Transverse colon (tissue), 4 donors: ENCODE measurements at places on chromosomes 6 and 20.

DNA sequence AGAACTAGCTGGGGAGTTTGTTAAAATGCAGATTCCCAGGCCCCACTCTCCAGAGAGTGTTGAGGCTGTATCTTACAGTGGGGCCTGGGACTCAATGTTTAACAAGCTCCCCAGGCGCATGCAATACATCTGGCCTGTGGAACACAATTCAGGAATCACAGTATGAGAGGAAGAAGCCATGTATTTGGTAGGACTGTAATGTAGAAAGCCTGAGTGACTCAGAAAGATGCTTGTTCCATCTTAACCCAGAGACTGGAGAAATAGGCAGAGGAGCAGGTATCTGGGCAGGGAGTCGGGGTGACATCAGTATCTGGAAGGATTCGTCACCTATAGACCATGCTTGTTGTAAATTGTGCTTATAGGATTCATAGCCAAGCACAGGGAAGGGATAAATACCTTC, 90.5 kb downstream of the UNC5CL start:
- no peaks in the 10 kb centered on the region for H3K4me1 ChIP-seq
- no peaks in the 10 kb centered on the region for H3K27me3 ChIP-seq
- H3K4me3 ChIP-seq: no peak overlapping the region
- H3K27ac ChIP-seq: no peak overlapping the region
- no peaks in the 10 kb centered on the region for H3K36me3 ChIP-seq
- no peak for DNase-seq

- peaks cover 17% of the 10 kb centered on the region for H3K4me1 ChIP-seq
- no peak overlapping the region for H3K27ac ChIP-seq
- H3K36me3 ChIP-seq: no peaks in the 10 kb centered on the region
- DNase-seq: no peak
Measured at GRCh38 chr6:37867756-37868446, 48.4 kb downstream of the ZFAND3 start.

DNA sequence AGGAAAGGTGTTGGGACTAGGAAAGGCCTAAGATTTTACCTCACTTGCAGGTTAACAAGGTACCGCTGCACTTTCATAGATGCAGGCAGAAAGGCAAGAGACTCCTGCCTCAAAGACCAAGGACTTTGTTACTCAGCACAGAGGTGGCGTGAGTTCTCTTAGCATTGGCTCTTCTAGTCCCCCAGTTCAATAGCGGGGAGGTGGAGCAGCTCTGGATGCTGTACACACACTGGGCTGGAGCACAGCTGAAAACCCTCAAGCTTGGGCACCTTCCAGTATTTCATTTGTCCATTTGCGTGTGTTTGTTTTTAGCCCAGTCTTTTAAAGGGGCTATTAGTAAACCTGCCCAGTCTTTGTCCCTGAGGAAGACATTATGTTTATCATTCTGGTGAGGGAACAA, 345.2 kb downstream of the FARS2 start:
- H3K27ac ChIP-seq: no peak overlapping the region
- no peaks in the 10 kb centered on the region for H3K4me1 ChIP-seq
- no peak for DNase-seq

GRCh38 chr6:3825851-3826581, 23.2 kb upstream of the FAM50B start:
- H3K4me3 ChIP-seq: peak overlapping the region; percentile 2
- no peaks in the 10 kb centered on the region for H3K36me3 ChIP-seq
- H3K27me3 ChIP-seq: no peaks in the 10 kb centered on the region
- DNase-seq: peak; percentile 78
- peaks cover 20% of the 10 kb centered on the region for H3K4me1 ChIP-seq
- peak overlapping the region; percentile 85 for H3K27ac ChIP-seq

GRCh38 chr6:44642349-44642748, 254.8 kb downstream of the CDC5L start:
- no peak overlapping the region for H3K4me3 ChIP-seq
- no peaks in the 10 kb centered on the region for H3K4me1 ChIP-seq
- no peak overlapping the region for H3K27ac ChIP-seq
- H3K36me3 ChIP-seq: no peaks in the 10 kb centered on the region

GRCh38 chr6:135877666-135878065, 26.2 kb downstream of the PDE7B start:
- no peak overlapping the region for H3K27ac ChIP-seq
- no peaks in the 10 kb centered on the region for H3K27me3 ChIP-seq
- no peak for DNase-seq
- no peak overlapping the region for H3K4me3 ChIP-seq

DNA sequence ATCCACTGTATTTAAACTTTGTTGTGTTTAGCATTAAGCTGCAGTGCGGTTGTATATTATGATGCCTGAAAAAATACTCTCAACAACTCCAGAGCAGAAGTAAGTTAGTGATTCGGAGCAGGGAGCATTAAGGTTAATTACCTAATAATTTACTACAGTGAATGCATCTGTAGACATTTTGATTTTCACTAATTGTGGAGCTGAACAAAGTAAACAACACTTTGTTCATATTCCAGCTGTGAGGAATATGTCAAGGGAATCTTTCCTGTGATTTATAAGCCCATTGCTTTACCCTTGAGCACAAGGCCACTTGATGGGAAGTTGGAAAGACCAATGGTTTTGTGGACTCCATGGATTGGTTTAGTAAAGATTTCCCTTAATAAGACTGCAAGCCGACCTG, 77.1 kb downstream of the CBLN4 start:
- H3K27me3 ChIP-seq: no peaks in the 10 kb centered on the region
- H3K27ac ChIP-seq: no peak overlapping the region
- DNase-seq: no peak
- no peaks in the 10 kb centered on the region for H3K36me3 ChIP-seq
- no peak overlapping the region for H3K4me3 ChIP-seq

- H3K4me1 ChIP-seq: no peaks in the 10 kb centered on the region
- H3K4me3 ChIP-seq: no peak overlapping the region
- no peak for DNase-seq
- no peak overlapping the region for H3K27ac ChIP-seq
Measured at GRCh38 chr6:27766405-27766804, 145.8 kb downstream of the OR2B2 start.

DNA sequence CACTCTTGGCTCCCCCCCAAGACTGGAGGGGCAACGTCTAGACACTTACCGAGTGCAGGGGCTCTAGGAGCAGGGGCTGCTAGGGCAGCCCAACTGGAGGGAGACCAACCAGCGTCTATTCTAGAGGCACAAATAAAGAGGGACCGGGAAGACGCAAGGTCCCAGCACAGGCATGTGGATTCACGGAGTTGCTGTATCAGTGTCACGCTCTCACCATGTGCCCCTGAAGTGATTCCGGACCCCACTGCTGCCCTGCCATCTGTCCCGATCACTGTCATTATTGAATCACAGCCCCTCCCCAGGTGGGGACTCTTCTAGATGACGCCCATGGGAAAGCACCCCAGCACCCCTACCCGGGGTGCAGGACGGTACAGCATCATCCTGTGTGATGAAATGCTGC, 54.2 kb downstream of the RAMACL start:
- H3K4me1 ChIP-seq: no peaks in the 10 kb centered on the region
- no peak for DNase-seq
- no peaks in the 10 kb centered on the region for H3K27me3 ChIP-seq
- H3K36me3 ChIP-seq: no peaks in the 10 kb centered on the region
- no peak overlapping the region for H3K4me3 ChIP-seq

DNA sequence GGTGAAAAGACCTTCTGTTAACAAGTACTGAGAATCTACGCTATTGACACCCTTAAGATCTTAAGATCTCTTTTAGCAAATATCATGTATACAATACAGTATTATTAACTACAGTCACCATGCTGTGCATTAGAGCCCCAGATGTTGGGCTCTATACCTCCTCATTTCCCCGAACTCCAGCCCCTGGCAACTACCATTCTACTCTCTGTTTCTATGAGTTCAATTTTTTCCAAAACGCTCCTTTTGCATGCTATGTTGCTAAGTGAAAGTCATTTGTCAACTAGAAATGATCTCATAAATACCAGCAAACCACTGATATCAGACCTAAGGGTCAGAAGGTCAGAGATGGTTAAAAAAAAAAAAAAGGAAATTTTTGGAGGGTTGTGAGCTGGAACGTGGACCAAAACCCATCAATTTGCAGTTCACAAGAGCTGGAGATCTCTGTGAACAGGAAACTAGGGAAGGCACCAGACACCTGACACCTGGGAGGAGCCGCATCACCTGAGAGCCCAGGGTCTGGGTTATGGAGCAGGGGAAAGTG, 122.0 kb upstream of the KCNK16 start:
- no peak overlapping the region for H3K4me3 ChIP-seq
- H3K4me1 ChIP-seq: no peaks in the 10 kb centered on the region
- no peaks in the 10 kb centered on the region for H3K27me3 ChIP-seq
- no peaks in the 10 kb centered on the region for H3K36me3 ChIP-seq

DNA sequence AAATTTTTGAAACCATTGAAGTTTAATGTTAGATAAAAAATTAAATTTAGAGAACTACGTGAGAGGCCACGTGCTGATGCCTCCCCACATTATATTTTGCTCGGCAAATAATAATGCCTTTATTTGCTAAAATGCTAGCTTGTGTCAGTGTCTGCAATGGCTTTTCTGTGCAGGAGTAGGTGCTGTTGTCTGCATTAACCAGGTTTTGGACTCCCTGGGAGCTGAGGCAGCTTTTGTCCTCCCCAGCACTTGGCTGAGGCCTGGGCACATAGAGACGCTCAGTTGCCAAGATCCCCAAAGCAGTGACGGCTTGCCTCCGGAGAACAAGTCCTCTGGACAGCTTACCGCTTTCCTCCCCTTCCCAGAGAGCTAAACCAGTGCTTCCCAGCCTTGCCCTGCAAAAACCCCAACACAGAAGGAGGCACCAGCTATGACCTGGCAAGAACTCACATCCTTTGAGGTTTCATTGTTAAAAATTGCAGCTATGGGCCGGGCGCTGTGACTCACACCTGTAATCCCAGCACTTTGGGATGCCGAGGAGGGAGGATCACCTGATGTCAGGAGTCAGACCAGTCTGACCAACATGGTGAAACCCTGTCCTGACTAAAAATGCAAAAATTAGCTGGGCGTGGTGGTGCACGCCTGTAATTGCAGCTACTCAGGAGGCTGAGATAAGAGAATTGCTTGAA, 59.9 kb downstream of the KAT14 start:
- no peaks in the 10 kb centered on the region for H3K36me3 ChIP-seq
- H3K4me3 ChIP-seq: no peak overlapping the region
- no peaks in the 10 kb centered on the region for H3K27me3 ChIP-seq
- no peak overlapping the region for H3K27ac ChIP-seq
- H3K4me1 ChIP-seq: no peaks in the 10 kb centered on the region

DNA sequence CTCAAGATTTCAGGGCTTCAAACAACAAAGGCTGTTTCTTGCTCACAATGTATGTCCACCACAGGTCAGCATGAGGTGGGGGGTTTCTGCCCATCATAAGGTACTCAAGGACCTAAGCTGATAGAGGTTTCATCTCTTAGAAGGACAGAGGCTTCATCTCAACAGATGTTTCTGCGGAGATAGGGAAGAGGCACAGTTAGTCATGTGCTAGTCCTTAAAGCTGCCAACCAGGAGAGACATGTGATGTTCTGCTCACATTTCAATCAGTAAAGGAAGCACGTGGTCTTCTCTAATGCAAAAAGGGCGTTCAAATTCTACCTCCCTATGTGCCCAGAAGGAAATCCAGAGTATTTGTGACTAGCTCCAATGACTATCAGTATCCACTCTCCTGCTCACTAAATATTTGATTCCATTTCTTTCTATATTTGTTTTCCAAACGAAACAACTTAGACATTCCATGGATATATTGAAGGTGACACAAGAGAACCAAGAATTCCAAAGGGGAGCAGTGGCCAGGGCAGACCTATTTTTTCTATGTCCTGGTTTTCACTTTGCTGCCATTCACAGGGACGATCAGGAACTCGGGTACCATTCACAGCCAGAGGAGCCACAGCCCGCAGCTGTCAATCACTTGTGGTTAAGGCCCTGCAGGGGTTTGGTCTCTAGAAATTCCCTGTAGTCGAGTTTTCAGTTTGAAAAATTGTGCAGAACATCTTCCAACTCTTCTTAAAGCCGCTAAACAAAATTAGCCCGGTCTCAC, 173.2 kb upstream of the FOXA2 start:
- H3K4me1 ChIP-seq: no peaks in the 10 kb centered on the region
- H3K27me3 ChIP-seq: no peaks in the 10 kb centered on the region
- H3K36me3 ChIP-seq: no peaks in the 10 kb centered on the region
- H3K4me3 ChIP-seq: no peak overlapping the region
- H3K27ac ChIP-seq: no peak overlapping the region
- no peak for DNase-seq

DNA sequence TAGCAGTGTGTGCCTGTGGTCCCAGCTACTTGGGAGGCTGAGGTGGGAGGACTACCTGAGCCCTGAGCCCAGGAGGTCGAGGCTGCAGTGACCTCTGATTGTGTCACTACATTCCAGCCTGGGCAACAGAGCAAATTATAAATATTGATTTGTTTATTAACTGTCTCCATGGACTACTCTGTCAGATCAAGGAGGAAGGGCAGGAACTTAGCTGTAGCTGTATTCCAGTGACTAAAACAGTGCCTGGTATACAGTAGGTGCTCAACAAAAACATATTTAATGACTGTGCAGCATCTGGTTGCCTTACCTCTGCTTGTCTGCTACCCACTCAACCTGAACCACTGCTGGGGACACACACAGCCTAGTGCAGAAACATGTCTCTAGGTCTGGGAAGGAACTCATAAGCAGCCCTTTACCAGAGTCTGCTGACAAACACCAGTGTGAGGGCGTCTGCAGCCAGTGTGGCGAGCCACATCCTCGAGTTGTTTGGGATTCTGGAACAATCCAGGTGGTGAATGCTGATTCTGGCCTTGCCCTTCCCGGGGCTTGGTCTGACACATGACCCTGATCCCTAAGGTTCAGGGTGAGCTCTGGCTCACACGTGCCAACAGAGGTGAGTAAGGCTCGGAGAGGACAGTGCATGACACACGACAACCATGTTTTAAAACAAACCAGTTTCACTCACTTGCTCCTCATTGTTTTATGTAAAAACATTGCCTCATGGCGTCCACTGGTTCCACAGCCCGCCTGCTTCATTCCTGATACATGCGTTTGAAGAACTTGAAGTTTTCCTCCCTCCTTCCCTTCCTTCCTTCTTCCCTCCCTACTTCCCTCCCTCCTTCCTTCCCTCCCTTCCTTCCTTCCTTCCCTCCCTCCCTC, 117.9 kb upstream of the ZNF217 start:
- H3K4me3 ChIP-seq: no peak overlapping the region
- no peak overlapping the region for H3K27ac ChIP-seq
- H3K27me3 ChIP-seq: no peaks in the 10 kb centered on the region
- no peaks in the 10 kb centered on the region for H3K36me3 ChIP-seq

DNA sequence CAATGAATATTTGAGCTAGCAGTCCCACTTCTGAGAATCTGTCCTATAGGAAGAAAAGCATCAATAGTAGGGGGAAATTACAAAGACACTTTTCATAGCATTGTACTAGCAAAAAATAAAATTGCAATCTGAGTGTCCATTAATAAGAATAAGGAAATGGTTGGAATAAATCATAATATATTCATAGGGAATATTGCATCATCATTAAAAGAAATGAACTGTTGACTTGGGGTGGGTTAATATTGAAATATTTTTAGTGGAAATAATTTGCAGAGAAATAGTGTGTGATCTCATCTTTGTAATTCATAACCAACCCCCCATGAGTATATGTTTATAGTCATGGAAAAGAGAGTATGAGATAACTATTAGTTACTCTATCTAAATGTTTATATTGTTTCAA, 12.4 kb downstream of the NFYA start:
- H3K36me3 ChIP-seq: no peaks in the 10 kb centered on the region
- H3K27ac ChIP-seq: no peak overlapping the region
- H3K27me3 ChIP-seq: no peaks in the 10 kb centered on the region
- H3K4me1 ChIP-seq: no peaks in the 10 kb centered on the region
- no peak overlapping the region for H3K4me3 ChIP-seq
